ENCODE measurements at places on chromosomes 16 and 17.

- no peak for DNase-seq
Measured at GRCh38 chr17:76732734-76733617, 4.2 kb downstream of the SRSF2 start.

DNA sequence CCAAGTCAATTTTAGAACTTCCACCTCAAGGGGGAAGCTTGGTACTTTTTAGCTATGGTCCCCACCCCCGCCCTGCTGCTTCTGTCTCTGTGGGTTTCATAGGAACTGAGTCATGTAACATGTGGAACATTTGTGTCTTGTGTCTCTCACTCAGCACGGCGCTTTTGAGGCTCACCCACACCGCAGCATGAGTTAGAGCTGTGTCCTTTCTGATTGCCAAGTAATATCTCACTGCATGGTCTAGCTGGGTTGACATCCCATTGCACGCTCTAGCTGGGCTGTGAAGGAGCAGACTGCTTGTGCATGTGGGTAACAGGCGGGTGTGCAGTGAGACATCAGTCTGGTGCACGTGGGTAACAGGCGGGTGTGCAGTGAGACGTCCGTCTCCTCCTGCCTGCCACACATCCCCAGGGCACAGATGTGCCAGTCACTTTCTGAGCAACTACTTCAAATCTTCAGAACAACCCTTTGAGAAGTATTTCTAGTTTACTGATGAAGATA, 26.4 kb upstream of the SLC7A5 start:
- no peak for DNase-seq

GRCh38 chr17:18248300-18248731, 10.2 kb downstream of the FLII start:
- DNase-seq, result peak; percentile 66

DNA sequence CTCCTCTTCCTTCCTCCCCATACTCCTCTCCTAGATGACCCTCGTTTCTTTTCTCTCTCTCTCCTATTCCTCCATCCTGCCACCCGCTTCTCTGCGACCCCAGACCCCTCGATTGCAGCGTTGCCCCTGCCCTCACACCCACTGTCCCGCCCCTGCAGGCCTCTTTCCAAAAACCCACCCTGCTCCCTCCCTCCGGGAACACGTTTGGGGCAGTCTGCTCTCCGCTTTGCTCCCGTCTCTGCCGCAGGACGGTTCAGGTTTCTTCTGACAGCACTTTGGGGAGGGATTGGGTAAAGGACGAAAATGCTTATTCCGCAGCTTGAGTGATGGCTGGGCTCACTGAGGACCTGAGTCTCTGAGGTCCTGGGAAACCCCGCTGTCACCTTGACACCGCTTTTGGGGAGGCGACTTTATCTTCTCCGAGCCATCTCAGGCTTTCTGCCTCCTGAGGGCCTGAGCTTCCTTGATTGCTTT, 690 bp downstream of the NDE1 start:
- no peak for DNase-seq

- no peak for DNase-seq
Measured at GRCh38 chr16:47446431-47446830, 14.4 kb downstream of the ITFG1 start.

- DNase-seq, result no peak
Measured at GRCh38 chr17:7237266-7237760, 1.9 kb downstream of the PHF23 start.

- DNase-seq, result no peak
Measured at GRCh38 chr17:68714676-68715075, 113.5 kb upstream of the FAM20A start.

DNA sequence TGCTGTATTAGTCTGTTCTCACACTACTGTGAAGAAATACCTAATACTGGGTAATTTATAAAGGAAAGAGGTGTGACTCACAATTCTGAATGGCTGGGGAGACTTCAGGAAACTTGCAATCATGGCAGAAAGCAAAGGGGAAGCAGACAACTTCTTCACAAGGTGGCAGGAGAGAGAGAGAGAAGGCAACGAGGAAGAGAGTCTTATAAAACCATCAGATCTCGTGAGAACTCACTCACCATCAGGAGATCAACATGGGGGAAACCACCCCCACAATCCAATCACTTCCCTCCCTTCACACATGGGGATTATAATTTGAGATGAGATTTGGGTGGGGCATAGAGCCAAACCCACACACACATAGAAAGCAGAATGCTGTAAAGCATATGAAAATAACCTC, 896.2 kb downstream of the CDH11 start:
- no peak for DNase-seq

DNA sequence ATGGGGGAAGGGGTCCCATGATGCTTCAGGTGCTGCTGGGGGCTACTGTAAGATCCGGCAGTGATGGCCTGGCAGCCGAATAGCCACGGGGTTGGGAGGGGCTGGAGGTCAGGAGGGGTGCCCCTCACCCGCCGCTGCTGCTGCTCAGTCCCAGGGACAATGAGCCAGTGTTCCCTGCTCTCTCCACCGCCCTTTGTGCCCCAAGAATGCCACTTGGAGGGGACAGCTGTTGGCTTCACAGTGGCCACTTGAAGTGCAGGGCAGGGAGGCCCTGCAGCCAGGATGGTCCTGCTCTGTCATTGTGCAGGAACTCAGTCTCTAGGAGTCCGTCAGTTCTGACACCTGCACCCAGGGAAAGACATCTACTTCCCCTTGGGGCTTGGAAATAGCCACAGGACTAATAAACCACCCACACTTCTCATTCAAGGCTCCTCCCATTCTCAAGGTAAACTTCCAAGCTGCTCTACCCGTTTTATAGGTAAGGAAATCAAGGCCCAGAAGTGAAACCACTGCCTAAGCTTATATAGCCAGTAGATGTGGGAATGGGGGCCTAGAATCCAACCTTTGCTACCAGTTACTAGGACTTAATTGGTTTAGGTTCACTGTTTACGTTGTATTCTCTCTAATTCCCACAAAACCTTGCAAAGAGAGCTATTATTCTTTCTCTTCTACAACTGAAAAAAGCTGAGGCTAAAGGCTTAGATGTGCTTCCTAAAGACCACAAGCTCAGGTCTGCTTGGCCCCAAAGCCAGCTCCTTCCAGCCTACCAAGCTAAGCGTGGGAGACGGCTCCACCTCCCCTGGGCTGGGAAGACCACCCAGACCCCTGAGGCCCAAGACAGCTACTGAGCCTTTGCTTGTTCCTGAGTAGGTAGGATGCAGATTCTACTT, 6.2 kb upstream of the CPSF4L start:
- DNase-seq, result no peak

GRCh38 chr16:73725156-73725555, 571.5 kb upstream of the PSMD7 start:
- no peak for DNase-seq

DNA sequence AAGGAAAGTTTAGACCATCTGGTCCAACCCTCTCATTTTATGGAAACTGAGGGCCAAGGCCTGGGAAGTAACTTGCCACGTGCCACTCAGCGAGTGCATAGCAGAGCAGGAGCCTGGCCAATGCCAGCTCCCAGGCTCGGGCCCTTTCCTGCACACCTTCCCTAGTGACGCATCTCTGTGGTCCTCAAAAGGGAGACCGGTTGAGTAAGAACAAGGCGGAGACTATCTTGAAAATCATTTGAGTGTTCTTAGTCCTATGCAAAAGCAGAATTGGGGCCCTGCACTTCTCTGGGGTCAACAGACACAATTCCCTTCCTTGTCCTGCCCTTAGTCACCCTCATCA, 2.8 kb downstream of the CCL4 start:
- no peak for DNase-seq

DNA sequence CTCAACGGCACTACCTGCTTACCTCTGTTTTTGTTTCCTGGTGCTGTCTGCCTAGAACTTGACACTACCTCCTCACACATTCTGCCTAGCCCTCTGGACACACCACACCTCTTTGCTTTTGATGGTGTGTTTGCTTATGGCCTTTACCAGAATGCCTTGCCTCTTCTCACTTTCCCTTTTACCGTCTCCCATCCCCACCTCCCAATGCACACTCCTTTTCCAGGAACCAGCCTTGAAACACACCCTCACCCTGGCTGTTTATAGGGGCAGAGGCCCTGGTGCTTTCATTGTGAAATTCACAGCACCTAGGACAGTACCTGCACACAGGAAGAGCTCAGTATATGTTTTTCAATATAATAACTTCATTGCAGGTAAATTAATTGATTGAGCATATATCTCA, 56.2 kb downstream of the MAP2K6 start:
- no peak for DNase-seq

- DNase-seq, result no peak
Measured at GRCh38 chr16:85757341-85757822, 6.5 kb upstream of the C16orf74 start.

- no peak for DNase-seq
Measured at GRCh38 chr16:67431775-67432505, 1.0 kb downstream of the HSD11B2 start.

DNA sequence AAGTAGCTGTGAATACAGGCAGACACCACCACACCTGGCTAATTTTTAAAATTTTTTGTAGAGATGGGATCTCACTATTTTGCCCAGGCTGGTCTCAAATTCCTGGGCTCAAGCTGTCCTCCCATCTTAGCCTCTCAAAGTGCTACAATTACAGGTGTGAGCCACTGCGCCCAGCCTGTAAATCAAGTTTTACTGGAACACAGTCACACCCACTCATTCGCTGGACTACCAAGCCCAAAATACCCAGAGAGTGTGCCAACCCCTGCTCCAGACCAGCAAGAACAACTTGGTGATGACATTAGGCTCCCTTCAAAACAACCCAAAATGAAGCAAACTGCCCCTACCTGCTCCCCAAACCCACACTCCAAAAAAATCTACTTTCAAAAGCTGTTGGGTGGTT, 36.0 kb downstream of the TVP23A start:
- no peak for DNase-seq

DNA sequence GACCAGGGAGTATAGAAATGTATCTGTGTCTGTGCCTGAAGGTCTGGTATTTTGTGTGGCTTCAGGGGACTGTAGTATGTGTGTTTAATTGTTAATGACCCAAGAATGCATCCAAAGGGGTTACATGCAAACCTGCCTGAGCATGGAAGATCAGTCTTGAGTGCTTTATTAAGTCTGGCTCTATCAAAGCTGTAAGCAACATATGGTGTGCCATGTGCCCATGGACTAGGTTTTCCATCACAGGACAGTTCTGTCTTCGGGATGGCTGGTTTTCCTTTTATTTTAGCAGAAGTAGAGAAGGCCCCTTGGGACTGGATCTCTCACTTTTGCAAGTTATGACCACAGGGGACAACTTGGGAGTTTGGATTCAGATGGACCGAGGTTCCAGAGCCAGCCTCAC, 18.2 kb downstream of the RBFOX1 start:
- no peak for DNase-seq

GRCh38 chr16:5257462-5257861, 159.9 kb upstream of the EEF2KMT start:
- DNase-seq, result no peak

DNA sequence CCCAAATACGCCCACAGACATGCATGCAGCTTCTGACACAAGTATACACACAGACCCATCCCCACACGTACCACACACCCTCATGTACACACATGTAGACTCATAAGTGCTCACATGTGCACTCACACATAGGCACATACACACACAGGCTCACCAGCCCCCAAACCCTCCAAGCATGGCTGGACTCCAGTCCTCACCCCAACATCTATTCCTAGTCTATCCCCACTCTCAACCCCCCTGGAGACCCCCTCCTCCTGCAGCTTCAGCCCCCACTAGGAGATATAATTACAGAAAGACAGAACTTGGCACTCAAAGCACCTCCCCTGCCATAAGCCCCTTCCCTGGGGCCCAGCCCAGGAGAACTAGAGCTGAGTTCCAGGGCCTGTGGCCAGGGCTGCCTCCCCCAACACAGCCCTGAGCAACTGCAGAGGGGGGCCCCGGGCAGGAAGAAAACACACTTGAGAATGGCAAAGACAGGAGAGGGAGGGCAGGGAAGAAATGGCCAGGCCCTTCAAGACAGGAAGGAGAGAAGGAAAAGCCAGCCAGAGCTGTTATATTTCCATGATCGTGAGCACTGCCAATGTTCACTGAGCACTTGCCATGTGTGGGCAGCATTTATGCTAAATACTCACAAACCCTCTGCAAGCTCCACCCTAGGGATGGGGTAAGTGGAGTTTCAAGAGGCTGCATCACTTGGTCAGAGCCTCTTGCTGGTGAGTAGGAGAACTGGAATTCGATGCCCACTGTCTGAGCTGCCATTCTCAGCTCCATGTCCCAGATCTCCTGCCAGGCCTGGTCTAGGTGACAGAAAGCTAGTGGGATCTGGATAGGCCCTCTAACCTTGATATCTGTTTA, 224.5 kb downstream of the ZNF423 start:
- DNase-seq, result peak; percentile 41

- DNase-seq, result no peak
Measured at GRCh38 chr17:45222014-45222288, 266 bp downstream of the FMNL1 start.

- DNase-seq, result no peak
Measured at GRCh38 chr16:67723151-67723910, 4.2 kb upstream of the GFOD2 start.

- no peak for DNase-seq
Measured at GRCh38 chr16:797120-797420, 3.5 kb downstream of the GNG13 start.

- no peak for DNase-seq
Measured at GRCh38 chr17:81057079-81057730, 22.3 kb downstream of the BAIAP2 start.

GRCh38 chr16:26857371-26857770, 209.4 kb upstream of the C16orf82 start:
- DNase-seq, result no peak

GRCh38 chr17:80053102-80053501, 16.7 kb downstream of the CCDC40 start:
- DNase-seq, result no peak

DNA sequence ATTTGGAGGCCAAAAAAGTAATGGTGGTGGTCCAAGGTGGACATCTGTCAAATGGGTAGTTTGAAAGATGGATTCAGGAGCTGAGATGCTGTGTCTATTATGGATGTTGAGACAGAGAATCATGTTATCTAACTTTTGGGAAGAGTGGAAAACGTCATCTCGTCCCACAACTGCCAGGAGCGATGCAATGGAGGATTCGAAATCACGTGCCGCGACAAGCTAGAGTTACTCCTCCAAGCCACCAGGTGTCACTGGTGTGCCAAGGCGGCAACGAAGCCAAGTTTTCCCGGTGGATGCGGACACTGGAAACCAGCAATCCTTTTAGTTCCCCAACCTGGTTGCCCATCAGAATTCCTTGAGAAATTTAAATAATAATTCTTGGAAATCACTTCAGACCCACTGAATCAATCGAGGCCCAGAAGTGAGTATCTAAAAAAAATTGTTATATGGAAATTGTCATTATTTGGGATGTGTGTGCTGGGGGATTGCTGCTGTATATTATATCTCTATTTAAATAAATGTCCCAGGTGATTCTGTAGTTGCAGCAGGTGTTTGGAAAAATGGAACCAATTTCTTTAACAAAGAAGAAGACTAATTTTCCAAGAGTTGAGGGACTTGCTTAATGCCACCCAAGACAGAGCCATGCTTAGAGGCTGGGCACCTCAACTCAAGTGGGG, 206.1 kb downstream of the HAPSTR1 start:
- DNase-seq, result no peak

GRCh38 chr17:65930140-65930730, 261.7 kb downstream of the CEP112 start:
- no peak for DNase-seq

DNA sequence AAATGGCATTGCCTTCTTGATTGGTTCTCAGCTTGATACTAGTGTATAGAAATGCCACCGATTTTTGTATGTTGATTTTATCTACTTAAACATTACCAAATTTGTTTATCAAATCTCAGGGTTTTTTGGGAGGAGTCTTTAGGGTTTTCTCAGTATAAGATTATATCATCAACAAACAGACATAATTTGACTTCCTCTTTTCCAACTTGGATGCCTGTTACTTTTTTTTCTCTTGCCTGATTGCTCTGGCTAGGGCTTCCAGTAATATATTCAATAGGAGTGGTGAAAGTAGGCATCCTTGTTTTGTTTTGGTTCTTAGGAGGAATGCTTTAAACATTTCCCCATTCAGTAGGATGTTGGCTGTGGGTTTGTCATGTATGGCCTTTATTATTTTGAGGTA, 29.1 kb downstream of the EFCAB13 start:
- no peak for DNase-seq

All from SJSA1 (cell line).